Astrocyte of the hippocampus (primary cell): ENCODE measurements at places on chromosomes 13 and 19.
A peak's percentile ranks its signal among the peaks of the same experiment; 100 is the strongest.

- DNase-seq, result no peak
Observed at GRCh38 chr13:27806744-27807387, 14.6 kb downstream of the GSX1 start.

DNA sequence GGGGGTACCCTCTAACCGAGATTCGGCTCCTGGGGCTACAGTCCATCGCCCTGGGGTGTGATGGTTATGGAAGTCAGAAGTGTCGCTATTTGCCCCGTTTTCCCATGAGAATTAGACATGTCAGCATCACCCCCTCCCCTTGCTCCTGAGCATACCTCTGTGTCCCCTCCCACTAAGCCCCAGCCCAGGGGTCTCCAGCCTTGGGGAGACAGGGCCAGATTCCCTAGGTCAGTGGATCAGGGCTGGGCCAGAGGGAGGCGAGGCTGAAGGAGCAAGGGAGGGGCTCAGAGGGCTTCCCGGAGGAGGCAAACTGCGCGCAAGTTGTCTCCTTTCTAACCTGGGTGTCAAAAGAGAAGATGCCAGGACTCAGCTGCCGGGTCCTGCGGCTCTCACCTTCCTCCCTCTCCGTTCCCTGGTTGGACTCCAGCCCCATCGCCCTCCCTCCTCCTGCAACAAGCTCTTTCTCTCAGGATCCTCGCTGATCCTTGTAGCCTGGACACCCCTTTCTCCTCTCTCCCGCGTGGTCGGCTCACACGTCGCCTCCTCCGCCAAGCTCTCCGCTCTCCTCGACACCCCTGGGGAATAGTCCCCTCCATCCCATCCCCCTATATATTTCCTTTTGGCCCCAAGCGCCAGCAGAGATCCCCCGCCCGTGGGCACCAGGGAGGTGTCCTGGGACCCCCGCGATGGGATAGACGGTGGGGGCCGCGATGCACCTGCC lies 459 bp upstream of the TMEM59L start:
- peak; percentile 16 for DNase-seq

DNA sequence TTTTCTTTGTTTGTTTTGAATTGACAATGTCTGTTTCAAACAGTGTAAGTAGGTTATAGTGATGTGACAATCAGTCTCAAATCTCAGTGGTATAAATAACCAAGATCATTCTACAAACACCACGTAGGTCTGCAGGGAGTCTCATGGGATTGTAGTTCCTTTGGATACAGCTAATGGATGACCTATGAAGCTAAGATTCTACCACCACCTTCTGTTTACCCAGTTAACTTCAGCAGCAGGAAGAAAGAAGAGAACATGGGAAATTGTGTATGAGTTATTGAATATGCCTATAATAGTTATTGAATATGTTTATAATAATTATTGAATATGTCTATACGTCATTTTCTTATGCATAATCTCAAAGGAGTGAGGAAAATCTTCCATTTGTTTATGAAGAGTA lies 63.9 kb upstream of the SLITRK5 start:
- DNase-seq, result no peak

- no peak for DNase-seq
Observed at GRCh38 chr13:61901946-61902541, 486.4 kb upstream of the PCDH20 start.

- no peak for DNase-seq
Observed at GRCh38 chr19:33000510-33000909, 28.5 kb downstream of the FAAP24 start.
